ENCODE measurements at places on chromosomes 5 and 9.

DNA sequence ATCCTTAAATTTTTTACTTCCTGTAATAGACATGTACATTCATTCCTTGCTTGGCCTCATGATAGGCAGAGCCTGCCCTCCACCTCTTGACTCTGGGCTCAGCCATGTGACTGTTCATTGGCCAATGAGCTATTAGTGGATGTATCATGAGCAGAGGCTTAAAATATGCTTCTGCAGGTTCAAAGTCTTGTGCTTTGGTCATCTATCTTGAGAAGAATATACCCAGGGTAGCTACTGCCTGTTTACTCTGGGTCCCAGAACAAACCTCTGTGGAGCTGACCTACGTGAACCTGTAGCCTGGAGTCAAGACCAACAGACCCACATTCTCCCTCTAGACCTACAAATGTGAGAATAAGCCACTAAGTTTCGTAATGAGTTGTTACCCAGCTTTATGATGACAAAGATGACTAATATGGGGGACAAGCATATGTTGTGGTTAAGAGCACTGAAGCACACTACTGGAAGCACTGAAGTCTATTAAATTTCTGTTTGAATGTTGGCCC, 244.4 kb downstream of the MAST4 start:
- DNase-seq: no peak

DNA sequence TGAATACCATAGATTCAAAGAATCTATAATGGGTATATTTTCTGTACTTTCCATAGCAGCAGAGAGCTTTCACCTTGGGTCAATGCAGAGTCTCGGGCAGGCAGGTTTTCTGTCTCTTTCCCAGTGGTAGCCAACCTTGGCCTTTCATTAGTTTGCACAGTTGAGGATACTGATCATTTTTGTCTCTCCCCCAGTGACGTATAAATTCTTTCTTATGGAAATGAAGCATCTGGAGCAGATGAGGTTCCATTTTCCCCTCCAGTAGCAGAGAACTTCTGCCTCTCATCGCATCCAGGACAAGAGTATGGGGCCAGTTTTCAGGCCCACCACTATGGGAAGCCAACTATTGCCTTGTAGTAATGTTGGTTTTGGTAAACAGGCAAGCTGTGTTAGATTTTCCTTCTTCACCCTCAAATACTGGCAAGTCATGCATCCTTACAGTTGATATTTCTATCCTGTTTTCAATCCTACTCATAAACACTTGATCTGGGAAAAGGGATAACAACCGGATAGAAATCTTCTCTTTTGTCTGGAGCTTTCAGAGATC, 845.2 kb upstream of the CDH18 start:
- no peak for DNase-seq

DNA sequence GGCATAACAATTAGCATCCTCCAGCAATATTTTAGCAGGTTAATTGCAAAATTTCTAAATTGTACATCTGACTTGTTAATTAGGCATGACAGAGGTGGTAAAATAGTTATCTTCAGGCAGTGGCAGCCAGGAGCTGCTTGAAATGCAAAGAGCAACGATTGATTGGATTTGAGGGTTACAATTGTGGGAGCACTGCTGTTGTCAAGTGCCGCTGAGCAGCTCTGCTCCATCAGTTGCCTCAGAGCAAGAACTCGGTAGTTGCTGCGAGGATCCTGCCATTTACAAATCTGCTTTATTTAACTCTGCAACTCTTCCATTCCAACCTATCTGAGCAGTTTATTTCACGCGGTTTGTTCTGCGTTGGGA, 12.6 kb downstream of the PBX3 start:
- no peak for DNase-seq

DNA sequence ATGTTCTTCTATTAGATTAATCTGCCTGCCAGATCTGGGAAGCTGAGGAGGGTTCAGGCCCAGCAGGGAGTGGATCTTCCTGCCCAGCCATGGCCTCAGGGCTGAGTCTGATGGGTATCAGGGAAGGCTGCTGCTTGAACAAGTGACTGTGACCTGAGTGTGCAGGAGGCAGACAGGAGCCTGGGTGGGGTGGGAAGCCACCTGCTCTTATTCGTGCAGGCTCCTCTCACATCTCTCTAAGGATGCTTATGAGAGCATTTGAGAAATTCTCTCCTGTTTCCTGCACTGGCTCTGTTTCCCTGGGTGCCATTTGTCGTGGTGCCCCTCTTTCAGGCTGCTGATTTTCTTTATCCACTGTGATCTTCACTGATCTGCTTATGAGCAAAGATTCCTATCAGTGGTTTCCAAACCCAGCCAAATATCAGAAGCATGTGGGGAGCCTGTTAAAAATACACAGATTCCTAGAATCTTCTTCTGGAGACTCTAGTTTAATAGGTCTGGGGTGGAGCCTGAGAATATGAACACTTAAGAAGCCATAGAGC, 2.1 kb downstream of the RGS3 start:
- DNase-seq: no peak

DNA sequence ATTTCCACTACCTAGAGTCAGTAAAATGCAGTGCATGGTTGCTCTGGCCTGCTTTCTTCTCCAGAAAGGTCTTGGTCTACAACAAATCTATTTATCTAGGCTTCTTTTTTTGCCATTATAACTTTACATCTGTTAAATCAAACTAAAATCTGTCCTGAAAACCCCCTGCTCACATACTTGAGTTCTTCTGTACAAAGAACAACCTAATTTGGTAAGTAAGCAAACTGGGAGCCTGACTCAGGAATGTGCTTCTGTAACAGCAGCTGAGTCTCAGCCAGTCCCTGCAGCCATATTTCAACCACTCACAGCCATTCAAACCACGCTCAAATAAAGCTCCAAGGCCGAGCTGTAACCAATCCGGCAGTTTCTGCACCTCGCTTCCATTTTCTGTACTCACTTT, 95.8 kb downstream of the PLPP1 start:
- peak; percentile 54 for DNase-seq

DNA sequence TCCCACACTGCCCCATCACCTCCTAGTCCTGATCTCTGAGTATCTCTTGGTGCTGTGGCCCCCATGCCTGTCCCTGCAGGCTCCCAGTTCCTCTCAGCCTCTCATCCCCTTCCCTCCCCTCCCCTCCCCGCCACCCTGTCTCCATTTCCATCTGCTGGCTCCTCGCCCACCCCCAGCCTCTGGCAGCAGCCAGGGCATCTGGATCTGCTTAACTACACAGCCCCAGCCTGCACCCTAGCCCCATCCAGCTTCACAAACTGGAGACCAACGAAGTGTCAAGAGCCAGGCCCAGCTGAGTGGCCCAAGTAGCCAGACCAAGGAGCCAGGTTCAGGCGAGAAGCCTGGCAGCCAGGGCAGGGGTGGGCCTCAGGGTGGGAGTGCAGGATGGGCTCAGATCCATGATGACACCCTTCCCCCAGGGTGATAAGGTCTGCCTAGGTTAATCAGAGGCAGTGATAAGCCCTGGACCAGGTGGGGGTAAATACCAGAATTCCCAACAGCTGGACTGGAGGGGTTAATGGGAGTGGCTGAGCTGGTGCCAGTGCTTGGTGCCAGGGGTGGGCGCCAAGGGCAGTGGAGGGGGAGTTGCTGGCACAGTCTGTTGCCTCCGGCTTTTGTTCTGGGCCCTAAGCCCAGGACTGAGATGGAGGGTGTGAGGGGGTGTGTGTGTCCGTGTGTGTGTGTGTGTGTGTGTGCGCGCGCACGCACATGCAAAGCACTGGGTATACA, 2.5 kb downstream of the IL11RA start:
- no peak for DNase-seq

- DNase-seq: peak; percentile 10
These were observed 103.0 kb downstream of the GLIS3 start for GRCh38 chr9:4196886-4197285.

DNA sequence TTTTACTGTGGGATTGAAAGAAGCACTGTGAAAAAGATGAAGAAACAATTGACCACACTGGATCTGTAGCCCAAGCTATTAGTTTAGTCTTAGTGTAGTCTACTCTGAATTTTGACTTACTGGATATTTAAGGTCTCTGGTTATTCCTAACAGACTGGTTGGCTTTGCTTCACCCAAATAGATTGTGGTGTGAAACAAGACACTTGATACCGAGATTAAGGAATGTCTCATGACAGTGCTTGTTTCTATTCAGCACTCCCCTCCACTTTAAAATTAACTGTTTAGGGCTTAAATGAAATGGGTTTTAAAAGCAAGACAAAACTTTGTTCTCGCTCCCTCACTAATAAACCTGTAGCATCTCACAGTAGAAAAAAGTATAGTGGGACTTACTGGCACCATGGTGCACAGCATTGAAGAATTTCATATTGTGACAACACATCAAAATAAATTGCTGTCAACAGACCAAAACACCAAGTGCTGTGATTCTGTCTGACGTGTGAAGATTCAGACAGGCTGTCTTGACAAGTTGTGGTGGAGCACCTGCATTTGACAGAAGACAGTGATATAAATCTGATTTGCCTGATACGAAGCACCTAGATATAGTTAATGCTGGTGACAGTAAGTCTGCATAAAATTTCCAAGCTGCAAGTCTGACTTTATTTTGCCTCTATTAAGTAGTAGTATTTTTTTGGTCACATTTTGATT, 73.1 kb downstream of the PBX3 start:
- no peak for DNase-seq

GRCh38 chr5:138095100-138095907, 11.5 kb downstream of the WNT8A start:
- no peak for DNase-seq

- DNase-seq: no peak
These were observed 51.2 kb upstream of the ADRA1B start for GRCh38 chr5:159864885-159865691.

DNA sequence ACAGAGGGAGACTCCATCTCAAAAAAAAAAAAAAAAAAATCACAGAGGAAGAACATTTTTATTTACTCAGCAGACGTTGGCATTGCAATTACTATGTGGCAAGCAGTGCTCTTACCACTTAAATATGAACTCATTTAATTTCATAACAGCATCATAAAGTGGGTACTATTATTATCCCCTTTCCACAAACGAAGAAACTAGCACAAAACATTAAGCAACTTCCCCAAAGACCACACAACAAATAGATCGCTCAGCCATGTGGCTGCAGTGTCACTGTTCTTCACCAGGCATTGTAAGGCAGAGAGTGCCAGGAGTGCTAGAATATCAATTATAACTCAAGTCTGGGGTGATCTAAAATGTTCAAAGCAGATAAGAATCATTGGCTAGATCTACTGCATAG, 69.8 kb upstream of the PLPP6 start:
- DNase-seq: no peak

DNA sequence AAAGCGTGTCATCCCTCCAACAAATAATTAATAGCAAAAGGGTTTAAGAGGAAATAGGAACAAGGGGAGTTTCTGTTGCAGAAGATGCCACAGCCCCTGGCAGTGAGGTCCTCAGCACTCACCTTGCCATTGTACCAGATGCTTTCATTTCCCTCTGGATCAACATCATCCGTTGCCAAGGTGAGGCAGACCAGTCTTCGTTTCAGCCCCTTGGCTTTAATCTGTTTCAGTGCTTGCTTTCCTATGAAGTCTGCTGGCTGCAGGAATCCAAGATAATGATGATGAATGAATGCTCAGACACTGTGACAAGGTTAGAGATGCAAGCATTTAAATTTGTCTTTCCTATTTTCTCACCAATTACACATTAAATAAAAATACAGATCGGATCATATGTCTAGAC, 20.0 kb upstream of the ARSB start:
- no peak for DNase-seq

- no peak for DNase-seq
These were observed 10.2 kb upstream of the NTRK2 start for GRCh38 chr9:84659313-84659712.

- DNase-seq: no peak
These were observed 552.0 kb upstream of the KLF4 start for GRCh38 chr9:108041551-108041950.

- DNase-seq: no peak
These were observed 1349.5 kb downstream of the EFNA5 start for GRCh38 chr5:106321242-106321641.

DNA sequence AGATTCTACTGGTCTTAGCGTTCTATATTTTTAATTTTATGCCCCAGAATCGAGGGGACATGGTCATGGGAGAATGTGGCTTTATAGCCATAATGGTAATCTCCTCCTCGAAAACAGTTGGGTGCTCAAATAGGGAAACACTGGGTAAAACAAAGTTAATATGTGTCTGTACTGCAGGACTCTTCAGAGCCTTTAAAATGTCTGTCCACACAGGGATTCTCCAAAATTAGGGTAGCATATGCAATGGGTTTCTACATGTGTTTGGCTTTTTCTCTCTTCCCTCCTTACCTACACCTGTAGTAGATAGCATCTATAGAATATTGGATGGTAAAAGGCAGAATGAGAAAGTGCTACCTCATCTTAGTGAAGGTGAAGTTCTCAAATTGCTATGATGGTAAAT, 130.0 kb upstream of the NR3C1 start:
- no peak for DNase-seq

DNA sequence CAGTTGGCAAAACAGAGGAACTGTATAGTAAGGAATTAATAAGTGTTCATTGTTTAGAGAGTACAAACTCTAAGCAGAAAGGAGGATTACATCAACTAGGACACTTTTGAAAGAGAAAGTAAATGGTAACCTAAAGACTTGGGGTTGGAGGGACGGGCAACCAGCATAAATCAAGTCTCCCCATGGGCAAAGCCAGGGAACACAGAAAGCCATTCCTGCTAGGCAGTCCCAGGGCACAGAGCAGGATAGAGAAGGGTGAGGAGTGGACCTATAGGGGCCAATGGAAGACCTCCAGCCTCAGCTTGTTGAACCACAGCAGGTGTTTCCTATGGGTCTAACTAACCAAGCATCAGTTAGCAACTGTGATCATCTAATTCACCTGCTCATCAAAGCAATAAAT, 9.2 kb upstream of the ERAP1 start:
- DNase-seq: no peak

- peak; percentile 62 for DNase-seq
These were observed 58.4 kb upstream of the PHF24 start for GRCh38 chr9:34899535-34900158.

- peak; percentile 65 for DNase-seq
These were observed 84.7 kb downstream of the PARP8 start for GRCh38 chr5:50751064-50751657.

DNA sequence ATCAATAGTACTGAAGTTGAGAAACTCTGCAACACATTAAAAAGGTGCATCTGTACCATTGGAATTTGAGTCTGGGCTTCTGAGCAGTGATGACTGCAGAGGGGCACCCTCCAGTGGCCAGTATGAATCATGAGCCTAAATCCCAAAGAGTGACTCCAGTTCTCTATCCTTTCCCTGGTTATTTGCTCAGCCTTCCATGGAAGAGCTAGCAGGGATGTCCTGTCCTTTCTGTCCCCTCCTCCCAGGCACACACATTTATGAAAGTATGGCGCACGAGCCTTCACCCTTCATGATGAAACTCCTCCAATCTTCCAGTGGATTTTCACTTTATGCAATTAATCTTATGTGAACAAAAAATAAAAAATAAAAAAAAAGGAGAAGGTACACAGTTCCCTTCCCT, 81.0 kb downstream of the ESM1 start:
- DNase-seq: no peak

All from SJCRH30 (cell line).